Osteocyte (in vitro differentiated cells): ENCODE measurements at places on chromosomes 6 and 20. TPM values are rescaled to one million over a fixed set of nuclear protein-coding genes. Genes with fewer than 3 reads are reported as not detected.

GRCh38 chr20:34831936-34832335, 6.5 kb upstream of the NCOA6 start:
- H3K4me1 ChIP-seq: peaks cover 2% of the 10 kb centered on the region
- H3K4me3 ChIP-seq: no peak overlapping the region
- no peaks in the 10 kb centered on the region for H3K36me3 ChIP-seq
- no peak overlapping the region for H3K27ac ChIP-seq
- no peak for DNase-seq

DNA sequence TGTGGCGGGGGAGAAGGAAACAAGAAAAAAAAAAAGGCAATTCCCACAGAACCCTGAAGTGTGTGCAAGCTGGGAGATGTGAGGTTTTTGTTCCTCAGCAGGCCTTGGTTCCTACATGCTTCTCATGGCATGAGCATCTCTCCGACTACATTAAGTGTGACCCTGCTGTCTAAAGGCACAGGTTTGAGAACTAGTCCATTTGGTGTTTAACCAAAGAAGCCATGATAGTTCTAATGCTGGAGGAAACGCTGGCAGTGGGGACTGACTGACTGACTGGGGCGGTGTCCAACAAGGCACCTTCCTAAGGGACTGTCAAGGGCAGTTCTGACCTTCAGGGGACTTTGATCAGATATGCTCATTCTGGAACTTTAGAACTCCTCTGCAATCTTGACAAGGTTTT, 3.8 kb downstream of the TXNDC5 start:
- DNase-seq: no peak
- H3K27ac ChIP-seq: no peak overlapping the region
- H3K27me3 ChIP-seq: no peaks in the 10 kb centered on the region
- peaks cover 11% of the 10 kb centered on the region for H3K36me3 ChIP-seq
- peaks cover 27% of the 10 kb centered on the region for H3K4me1 ChIP-seq
- H3K4me3 ChIP-seq: no peak overlapping the region

Gene BMP7
- total RNA-seq: not detected in 2 replicates

Gene FAM162B
- not detected in 2 replicates for total RNA-seq

GRCh38 chr20:21203088-21203656, 77.3 kb downstream of the KIZ start:
- no peaks in the 10 kb centered on the region for H3K27me3 ChIP-seq
- H3K4me3 ChIP-seq: no peak overlapping the region
- no peak for DNase-seq
- peaks cover 7% of the 10 kb centered on the region for H3K36me3 ChIP-seq
- H3K27ac ChIP-seq: no peak overlapping the region

Gene ZC2HC1B
- total RNA-seq: not detected in 2 replicates

- H3K27ac ChIP-seq: no peak overlapping the region
- H3K27me3 ChIP-seq: no peaks in the 10 kb centered on the region
- no peak overlapping the region for H3K4me3 ChIP-seq
- peak; percentile 75 for DNase-seq
Observed at GRCh38 chr6:166318227-166318626, 10.0 kb upstream of the PRR18 start.

GRCh38 chr20:50683570-50683969, 7.8 kb downstream of the RIPOR3 start:
- DNase-seq: no peak
- no peak overlapping the region for H3K4me3 ChIP-seq
- H3K27me3 ChIP-seq: peaks cover 26% of the 10 kb centered on the region
- H3K4me1 ChIP-seq: peaks cover 6% of the 10 kb centered on the region
- H3K36me3 ChIP-seq: no peaks in the 10 kb centered on the region
- no peak overlapping the region for H3K27ac ChIP-seq

GRCh38 chr6:135088818-135089809, 34.5 kb upstream of the HBS1L start:
- H3K36me3 ChIP-seq: no peaks in the 10 kb centered on the region
- no peak overlapping the region for H3K27ac ChIP-seq
- DNase-seq: no peak

GRCh38 chr6:63509652-63510352, 62.5 kb upstream of the LOC128125822 start:
- H3K4me3 ChIP-seq: no peak overlapping the region
- no peaks in the 10 kb centered on the region for H3K36me3 ChIP-seq
- no peaks in the 10 kb centered on the region for H3K4me1 ChIP-seq

- no peak overlapping the region for H3K4me3 ChIP-seq
- H3K27ac ChIP-seq: no peak overlapping the region
- no peaks in the 10 kb centered on the region for H3K36me3 ChIP-seq
- H3K27me3 ChIP-seq: no peaks in the 10 kb centered on the region
- DNase-seq: no peak
Observed at GRCh38 chr6:136736281-136736960, 55.9 kb downstream of the MAP3K5 start.

Gene HSPA12B
- total RNA-seq: not detected in 2 replicates

Gene PTCHD4
- total RNA-seq: 0.91 and 1.3 TPM in 2 replicates

DNA sequence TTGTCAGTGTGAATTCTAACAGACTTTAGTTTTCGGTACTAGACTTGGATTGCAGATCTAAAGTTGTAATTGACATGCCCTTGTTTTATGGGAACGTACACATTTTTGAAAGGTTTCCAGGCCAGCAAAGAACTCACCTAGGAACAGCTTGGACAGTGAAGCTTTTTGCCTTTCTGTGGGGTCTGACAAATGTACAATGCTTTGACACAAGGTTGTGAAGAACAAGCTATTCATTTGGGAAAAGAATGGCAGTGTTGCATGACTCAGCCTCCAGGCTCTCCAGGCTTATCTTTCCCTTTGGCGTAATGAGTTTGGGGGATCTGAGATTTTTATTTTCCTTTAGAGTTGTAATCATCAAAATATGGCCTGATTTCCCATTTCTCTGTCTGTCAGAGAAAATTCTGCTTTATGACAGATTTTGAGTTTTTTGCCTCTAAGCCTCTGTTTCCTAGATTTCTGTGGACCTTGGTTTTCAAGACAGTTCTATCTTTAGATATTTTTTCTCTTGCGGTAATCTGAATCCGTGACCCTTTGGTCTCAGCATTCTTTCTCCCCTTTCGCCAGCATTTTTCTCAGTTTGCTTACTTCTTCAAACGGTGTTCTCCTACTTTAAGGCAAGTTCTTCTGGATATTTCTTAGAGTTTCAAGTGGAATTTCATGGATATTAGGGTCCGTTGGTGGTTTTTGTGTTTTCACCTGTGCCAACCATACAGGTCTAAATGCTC, 221.0 kb downstream of the ADGB start:
- no peak overlapping the region for H3K4me3 ChIP-seq
- no peaks in the 10 kb centered on the region for H3K36me3 ChIP-seq
- H3K4me1 ChIP-seq: peaks cover 6% of the 10 kb centered on the region
- H3K27me3 ChIP-seq: no peaks in the 10 kb centered on the region

Gene OR2W1
- not detected in 2 replicates for total RNA-seq

Gene ETV7
- 0.24 and 0.59 TPM in 2 replicates for total RNA-seq

DNA sequence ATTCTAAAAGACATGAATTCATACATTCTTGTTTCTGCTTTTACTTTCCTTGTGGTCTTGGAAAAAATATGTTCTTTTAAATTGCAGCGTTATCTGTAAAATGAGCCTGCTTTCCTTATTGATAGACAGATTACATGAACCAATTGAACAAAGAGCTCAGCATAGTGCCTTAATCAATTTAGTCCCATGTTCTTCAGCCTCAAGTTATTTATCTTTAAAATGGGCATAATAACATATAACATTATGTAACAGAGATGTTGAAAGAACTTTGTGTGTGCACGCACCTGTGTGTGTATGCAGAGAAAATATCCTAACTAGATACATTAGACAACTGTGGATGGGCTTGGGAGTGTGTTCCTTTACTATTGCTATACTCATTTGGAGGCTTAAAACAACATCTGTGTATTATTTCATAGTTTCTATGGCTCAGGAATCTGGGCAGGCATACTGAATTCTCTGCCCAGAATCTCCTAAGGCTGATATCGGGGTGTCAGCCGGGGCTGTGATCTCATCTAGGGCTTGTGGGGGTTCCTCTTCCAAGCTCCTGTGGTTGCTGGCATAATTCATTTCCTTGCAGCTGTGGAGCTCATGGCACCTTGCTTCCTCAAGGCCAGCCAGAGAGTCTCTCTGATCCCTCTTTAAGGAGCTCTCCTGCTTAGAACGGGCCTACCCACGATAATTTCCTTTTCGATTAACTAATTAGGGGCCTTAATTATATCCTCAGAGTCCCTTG, 194.1 kb downstream of the ARID1B start:
- peaks cover 24% of the 10 kb centered on the region for H3K4me1 ChIP-seq
- DNase-seq: no peak
- no peaks in the 10 kb centered on the region for H3K27me3 ChIP-seq
- no peak overlapping the region for H3K4me3 ChIP-seq
- no peak overlapping the region for H3K27ac ChIP-seq

DNA sequence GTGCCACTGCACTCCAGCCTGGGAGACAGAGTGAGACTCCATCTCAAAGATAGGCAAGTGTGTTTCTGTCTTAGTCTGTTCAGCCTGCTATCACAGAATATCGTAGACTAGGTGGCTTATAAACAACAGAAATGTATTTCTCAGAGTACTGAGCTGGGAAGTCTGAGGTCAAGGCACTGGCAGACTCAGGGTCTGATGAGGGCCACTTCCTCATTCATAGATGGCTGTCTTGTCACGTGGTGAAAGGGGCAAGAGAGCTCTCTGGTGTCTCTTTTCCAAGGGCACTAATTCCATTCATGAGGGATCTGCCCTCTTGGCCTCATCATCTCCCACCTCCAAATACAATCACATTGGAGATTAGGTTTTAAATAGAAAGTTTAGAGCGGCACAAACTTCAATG, 95.6 kb upstream of the PHACTR3 start:
- no peaks in the 10 kb centered on the region for H3K4me1 ChIP-seq
- H3K36me3 ChIP-seq: no peaks in the 10 kb centered on the region
- no peak overlapping the region for H3K4me3 ChIP-seq
- no peak overlapping the region for H3K27ac ChIP-seq
- DNase-seq: peak; percentile 32

DNA sequence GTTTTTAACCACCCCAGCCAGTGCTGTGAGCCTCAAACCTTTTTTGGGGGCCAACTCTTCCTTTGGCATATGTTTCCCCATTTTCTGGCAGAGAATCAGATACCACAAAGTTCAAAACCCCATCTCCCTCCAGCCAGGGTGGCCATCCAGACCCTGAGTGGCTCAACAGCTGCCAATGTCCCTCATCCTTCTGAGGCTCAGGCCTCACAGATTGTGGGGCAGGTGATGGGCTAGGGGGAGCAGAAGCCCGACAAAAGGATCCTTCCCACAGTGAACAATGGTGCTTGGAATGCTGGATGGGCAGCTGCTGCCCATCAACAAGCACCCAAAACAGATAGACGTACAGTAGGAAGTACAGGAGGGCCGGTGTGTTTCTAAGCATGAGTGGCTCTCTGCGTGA, 42.6 kb upstream of the IL17A start:
- no peaks in the 10 kb centered on the region for H3K4me1 ChIP-seq
- DNase-seq: no peak
- peaks cover 27% of the 10 kb centered on the region for H3K27me3 ChIP-seq

- no peaks in the 10 kb centered on the region for H3K4me1 ChIP-seq
- no peak overlapping the region for H3K4me3 ChIP-seq
- peaks cover 15% of the 10 kb centered on the region for H3K27me3 ChIP-seq
- no peak overlapping the region for H3K27ac ChIP-seq
- no peak for DNase-seq
Observed at GRCh38 chr20:61649860-61650162, 397.8 kb downstream of the CDH4 start.

DNA sequence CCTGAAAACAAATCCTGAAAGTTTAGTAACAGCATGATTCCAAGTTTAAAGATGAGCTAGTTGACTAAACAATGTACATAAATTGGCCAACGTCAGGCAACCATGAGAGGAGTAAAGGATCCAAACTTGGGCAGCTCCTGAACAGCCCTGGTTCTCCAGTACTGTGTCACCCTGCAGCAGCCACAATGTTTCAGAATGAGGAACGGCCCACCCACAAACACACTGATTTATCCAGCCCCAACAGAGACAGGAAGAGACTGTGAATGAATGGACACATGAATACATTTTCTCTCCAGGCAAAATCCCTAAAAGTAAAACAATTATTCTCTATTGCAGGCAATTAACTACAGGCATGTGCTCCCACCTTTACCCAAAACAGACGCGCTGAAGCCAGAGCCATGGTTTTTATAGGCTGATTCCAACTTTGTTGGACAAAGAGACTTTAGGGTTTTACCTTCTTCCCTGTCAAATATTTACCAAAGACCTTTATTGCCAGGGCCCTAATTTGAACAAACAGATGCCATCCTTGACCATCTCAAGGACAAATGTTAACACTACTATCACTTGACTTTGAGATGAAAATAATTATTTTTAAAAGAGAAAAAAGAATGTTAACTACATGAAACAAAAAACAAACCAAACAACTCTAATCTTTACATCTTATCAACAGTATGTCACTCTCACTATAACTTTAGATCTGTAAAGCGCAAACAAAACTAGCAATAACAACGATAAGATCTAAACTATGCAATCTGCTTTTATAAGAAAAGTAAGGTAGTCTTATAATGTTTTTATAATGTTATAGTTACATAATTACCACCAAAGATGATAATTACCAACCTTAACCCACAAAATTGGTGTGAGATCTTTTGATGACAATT, 22.9 kb downstream of the CNKSR3 start:
- H3K36me3 ChIP-seq: peaks cover 2% of the 10 kb centered on the region
- H3K27ac ChIP-seq: peak overlapping the region; percentile 64
- no peak for DNase-seq
- H3K27me3 ChIP-seq: no peaks in the 10 kb centered on the region

GRCh38 chr20:18815194-18815942, 1.8 kb downstream of the SCP2D1 start:
- no peaks in the 10 kb centered on the region for H3K36me3 ChIP-seq
- H3K4me1 ChIP-seq: no peaks in the 10 kb centered on the region
- H3K4me3 ChIP-seq: no peak overlapping the region
- DNase-seq: no peak

- no peak for DNase-seq
- peaks cover 45% of the 10 kb centered on the region for H3K4me1 ChIP-seq
- H3K36me3 ChIP-seq: no peaks in the 10 kb centered on the region
- no peak overlapping the region for H3K4me3 ChIP-seq
- no peak overlapping the region for H3K27ac ChIP-seq
Observed at GRCh38 chr6:157068691-157069324, 254.5 kb downstream of the TMEM242 start.

- H3K4me1 ChIP-seq: no peaks in the 10 kb centered on the region
- no peak overlapping the region for H3K4me3 ChIP-seq
- peaks cover 44% of the 10 kb centered on the region for H3K36me3 ChIP-seq
- H3K27me3 ChIP-seq: no peaks in the 10 kb centered on the region
Observed at GRCh38 chr6:49453221-49453620, 9.8 kb downstream of the MMUT start.

DNA sequence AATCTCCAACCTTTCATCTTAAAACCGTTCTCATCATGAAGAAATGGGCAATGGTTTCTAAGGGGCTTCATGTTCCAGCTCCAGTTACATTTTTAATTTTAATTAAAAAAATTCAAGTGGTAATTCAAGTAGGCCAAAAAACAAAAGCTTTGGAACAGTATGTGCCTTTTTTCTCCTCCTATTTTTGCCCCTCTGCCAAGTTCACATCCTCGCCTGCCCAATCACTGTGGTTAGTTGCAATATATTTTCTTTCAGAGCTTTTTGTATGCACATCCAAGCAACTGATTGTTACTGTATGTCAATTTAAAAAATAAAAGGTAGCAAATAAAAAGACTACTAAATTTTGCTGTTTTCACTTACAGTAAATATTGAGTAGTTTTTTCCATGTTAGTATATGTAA, 99.8 kb upstream of the B3GAT2 start:
- H3K36me3 ChIP-seq: no peaks in the 10 kb centered on the region
- no peak for DNase-seq
- no peak overlapping the region for H3K27ac ChIP-seq
- H3K4me1 ChIP-seq: no peaks in the 10 kb centered on the region
